HEK293T (cell line): ENCODE measurements at places on chromosomes 2 and 18.

DNA sequence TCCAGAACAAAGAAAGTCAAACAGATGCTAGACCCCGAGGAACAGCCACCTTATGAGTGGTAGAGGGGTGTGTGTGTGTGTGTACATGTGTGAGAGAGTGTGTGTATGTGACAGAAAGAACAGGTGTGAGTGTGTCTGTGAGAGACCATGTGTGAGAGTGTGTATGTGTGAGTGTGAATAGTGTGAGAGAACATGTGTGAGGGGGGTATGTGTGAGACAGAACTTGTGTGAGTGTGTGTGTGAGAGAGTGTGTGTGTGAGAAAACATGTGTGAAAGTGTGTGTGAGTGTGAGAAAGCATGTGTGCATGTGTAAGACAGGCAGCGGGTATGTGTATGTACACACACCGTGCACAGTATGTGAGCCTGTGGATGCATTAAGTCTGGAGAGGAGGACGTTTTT is 214.3 kb downstream of the SP3 start:
- DNase-seq, result no peak

DNA sequence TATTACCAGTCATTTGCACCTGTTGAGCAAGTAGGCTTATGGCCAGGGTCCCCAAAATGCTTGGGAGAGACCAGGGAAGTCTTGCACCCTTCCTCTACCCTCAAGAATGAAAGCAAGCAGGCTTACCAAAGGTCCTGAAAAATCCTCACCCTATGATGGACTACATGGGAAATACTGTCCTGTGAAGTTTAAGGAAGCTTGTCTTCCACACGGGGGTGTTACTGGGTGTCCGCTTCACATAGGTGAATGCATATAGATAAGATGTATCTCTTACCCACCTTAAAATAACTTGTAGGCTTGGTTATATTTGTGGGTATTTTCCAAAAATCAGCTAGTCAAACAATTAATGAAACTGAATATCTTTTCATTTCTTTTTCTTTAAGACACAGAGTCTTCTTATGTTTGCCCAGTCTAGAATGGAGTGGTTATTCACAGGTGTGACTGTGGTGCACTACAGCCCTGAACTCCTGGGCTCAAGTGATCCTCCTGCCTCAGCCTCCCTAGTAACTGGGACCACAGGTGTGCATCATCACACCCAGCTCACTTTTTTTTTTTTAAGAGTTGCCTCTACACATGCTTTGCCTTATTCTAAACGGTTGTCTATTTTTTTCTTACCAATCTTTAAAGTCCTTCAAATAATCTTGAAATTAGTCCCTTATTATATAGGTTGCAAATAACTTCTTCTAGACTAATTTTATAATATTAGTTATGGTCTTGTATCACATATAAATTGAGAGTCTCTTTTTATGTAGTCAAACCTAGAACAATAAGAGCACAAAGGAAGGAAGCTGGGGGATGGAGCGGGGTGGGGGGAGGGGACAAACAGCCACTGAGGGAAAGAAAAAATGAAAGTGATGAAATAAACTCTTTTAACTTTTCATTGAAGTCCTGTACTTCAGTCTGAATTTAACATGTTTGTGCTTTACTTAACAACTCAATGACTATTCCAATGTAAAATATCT is 49.0 kb downstream of the CERKL start:
- no peak for DNase-seq

DNA sequence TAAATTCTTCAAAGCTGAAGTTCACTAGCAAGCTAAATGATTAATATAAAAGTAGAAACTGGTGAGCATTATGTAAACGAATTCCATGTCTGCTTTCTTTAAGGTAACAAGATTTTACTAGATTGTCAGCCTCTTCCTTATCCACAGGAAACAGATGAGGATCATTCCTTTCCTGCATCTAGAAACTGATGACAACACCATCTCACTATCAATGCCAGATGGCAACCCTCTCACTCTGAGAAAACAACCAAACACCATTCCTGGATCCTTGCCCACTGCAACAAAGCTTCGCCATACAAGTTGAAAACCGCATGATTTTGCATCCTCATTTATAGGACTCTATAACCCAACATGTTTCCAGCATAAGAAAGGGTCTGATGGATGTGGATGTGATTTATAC is 122.9 kb downstream of the ZNF521 start:
- no peak for DNase-seq

- no peak for DNase-seq
These were observed 24.9 kb upstream of the YWHAQ start for GRCh38 chr2:9655441-9656269.

- DNase-seq, result no peak
These were observed 101.0 kb downstream of the EVA1A start for GRCh38 chr2:75459565-75460310.

DNA sequence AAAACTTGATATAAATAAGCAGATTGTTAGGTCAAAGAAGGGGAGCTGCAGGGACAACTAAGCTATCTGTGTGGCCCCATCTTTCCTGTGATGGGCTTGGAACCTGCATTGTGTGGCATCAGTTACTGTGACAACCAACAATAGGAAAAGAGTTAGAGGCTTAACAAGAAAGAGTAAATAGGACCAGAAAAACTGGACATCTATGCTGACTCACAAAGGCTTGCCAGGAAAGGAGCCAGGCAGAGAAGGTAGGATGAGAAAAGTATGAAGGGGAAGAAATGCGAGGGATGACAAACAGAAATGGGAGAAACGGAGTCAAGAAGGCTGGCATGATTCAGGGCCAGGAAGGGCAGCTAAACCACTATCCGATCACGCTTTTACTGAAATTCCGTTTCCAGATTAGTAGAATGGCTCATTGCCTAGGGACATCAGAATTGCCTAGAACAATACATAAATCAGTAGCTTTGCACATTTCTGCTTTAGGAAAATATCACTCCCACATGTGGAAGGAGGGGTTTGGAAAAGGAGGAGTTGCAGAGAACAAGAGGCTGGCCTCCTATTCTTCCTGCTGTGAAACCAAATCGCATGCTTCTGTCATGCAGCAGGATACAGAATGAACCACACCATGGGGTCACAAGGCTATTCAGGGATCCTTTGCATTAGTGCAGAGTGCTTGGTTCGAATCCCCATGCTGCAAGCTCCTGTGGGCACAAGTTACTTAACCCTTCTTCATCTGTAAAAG is 7.3 kb downstream of the PLA2R1 start:
- DNase-seq, result no peak

GRCh38 chr2:54936766-54937165 is 113.5 kb downstream of the RTN4 start:
- no peak for DNase-seq

GRCh38 chr2:158685646-158686045 is 109.5 kb upstream of the DAPL1 start:
- DNase-seq, result no peak

GRCh38 chr2:99514357-99514756 is 24.5 kb upstream of the REV1 start:
- no peak for DNase-seq

- no peak for DNase-seq
These were observed 32.4 kb downstream of the TEX51 start for GRCh38 chr2:126930970-126931590.

DNA sequence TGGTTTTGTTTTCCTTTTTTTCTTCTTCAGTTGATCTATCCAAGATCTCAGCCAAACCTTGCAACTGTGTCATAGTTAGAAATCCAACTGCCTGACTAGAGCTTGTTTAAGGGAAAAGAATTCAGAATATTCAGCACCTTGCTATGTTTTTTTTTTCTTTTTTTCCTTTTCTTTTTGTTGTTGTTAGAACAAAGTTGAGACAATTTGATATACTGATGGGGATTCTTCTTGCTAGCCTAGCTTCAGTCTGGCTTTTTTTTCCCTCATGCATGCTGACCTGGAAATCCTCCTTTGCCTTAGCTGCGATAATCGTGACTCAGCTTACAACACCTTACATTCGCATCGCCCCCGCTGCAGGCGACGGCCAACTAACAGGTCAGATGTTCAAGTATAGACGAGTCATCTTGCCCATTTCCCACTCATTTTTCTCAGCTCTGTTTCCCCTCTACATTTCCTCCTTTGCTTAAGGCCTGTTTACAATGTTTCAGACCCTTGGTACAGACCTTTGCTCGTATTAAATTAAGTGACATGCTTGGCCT is 487.2 kb upstream of the RAB12 start:
- no peak for DNase-seq

GRCh38 chr2:216017365-216017764 is 4.0 kb upstream of the MREG start:
- no peak for DNase-seq

DNA sequence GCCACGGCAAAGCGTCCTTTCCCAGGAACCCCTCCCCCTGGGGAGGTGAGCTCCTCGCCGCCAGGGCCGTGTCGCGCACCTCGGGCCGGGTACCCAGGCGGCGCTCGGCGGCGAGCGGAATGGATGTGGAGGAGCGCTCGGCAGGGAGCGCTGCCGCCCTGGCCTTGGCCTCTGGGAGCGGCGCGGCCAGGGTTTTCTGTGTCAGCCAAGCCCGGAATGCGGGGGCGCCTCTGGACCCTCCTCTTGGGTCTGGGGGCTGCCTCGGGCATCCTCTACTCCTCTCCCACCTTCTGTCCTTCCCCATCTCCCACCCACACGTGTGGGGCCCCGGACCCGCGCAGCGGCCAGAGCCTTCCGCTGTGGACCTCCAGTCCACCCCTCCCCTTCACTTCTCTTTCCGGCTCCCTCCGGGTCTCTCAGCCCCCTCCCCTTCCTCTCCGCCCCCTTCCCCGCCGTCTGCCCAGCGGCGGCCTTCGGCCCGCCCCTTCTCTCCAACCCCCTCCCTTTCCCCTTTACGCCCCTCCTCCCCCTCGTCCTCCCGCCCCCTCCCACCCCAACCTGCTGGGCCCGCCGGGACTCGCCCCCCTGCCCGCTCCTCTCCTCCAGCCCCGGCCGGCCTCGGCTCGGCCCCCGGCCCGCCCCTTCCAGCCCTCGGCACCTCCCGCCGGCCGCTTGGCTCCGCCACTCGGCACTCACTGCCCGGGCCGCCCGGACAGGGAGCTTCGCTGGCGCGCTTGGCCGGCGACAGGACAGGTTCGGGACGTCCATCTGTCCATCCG is at the start of gene MERTK:
MERTK (plus strand) TSS at position 684 of the 779 bp plus-strand sequence. CDS start 129 bp downstream, outside the sequence.
- peak; percentile 90 for DNase-seq

DNA sequence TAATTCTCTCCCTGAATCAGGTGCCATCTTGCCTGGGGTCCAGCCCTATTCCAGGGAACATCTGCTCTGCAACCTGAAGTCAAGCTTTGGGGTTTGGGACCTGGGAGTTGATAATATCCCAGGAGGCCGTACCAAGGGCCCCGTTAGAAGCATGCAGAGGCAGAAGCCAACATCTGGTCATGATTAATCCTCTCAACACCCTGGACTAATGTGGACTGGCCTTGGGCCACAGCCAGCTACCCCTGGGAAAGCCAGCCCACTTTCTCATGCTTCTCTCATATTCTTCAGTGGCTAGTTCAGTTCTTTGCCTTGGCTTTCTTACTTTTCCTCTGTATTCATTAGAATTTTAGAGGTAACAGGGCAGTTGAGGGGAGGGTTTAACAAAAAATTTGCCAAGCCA is 515.6 kb upstream of the NRP2 start:
- DNase-seq, result no peak

DNA sequence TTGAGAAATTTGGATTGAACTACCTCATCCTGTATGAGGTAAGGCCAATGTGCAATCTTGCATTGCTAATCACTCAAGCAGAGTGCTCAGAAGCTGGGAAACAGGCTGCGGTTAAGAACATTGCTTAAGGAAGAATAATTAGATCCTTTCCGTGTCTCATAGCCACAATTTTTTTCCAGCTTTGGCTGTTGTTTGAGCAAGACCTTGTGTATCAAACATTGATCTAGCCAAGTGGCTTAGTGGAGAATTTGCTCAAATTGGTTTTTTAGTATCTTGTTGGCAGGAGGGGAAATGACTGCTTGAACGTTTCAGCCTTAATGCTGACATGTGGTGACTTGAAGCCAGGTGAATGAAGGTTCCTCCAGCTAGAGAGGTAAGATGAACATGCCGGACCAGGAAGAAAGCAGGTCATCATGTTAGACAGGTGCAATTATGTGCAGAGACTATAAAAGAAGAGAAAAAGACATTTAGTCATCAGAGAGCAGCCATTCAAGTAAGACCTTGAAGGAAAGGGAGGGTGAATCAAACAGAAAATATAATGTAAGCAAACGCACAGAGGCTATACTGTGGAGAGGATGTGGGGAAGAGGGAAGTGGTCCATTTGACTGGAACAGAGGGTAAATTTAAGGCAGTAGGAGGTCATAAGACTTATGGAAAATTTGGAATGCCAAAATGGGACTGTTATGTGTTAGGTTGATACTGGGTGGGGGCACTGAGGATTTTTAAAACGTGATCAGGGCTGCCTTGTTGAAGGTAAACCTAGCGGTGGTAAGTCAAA is 98.9 kb upstream of the CYP1B1 start:
- DNase-seq, result no peak

- no peak for DNase-seq
These were observed 5.5 kb downstream of the EN1 start for GRCh38 chr2:118841828-118842461.

DNA sequence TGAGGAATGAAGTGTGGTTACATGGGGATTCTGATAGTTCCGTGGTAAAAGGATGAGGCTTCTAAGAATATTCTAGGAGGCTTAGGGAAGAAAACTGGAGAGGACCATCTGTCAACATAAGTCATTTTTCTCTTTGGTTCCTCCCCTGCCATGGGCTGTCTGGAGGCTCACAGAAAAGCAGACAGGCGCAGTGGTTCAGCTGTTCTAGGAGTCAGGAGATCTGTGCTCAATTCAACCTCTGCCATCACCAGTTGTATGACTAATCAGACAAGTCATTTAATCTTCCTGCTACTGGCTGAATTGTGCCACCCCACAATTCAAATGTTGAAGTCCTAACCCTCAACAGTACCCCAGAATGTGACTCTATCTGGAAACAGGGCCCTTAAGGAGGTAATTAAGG is 36.4 kb downstream of the ADAM17 start:
- no peak for DNase-seq
